ENCODE measurements at places on chromosomes 4 and X.

GRCh38 chr4:69617083-69617694, 22.3 kb downstream of the UGT2A2 start:
- peak; percentile 28 for DNase-seq

DNA sequence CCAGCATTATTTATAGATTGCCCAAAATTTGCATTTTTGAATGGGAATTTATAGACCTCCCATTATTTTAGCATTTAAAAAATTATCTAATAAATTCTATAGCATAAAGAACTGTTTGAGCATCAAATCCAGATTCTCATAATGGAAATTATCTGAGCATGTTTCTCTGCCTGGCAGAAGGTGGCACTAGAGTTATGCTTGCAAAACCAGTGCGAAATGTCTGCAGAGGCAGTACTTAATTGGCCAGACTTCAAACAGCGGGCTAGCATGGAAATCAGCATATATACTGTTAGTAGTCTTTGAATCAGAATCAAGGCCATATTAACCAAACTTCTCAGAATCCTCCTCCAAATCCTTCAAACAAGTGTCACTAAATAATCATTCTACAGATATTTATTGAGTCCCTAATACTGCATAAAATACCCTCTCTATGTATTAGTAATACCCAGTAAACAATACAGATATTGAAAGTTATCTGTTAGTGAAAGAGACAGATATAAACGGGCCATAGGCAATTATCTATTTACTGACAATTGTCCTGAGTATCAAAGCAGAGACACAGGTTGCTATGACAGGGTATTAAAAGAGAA, 78.7 kb upstream of the DCLK2 start:
- peak; percentile 86 for DNase-seq

GRCh38 chrX:153902385-153902784, 2.1 kb upstream of the AVPR2 start:
- no peak for DNase-seq

GRCh38 chr4:89492581-89493071, 185.0 kb upstream of the GPRIN3 start:
- DNase-seq: peak; percentile 54

DNA sequence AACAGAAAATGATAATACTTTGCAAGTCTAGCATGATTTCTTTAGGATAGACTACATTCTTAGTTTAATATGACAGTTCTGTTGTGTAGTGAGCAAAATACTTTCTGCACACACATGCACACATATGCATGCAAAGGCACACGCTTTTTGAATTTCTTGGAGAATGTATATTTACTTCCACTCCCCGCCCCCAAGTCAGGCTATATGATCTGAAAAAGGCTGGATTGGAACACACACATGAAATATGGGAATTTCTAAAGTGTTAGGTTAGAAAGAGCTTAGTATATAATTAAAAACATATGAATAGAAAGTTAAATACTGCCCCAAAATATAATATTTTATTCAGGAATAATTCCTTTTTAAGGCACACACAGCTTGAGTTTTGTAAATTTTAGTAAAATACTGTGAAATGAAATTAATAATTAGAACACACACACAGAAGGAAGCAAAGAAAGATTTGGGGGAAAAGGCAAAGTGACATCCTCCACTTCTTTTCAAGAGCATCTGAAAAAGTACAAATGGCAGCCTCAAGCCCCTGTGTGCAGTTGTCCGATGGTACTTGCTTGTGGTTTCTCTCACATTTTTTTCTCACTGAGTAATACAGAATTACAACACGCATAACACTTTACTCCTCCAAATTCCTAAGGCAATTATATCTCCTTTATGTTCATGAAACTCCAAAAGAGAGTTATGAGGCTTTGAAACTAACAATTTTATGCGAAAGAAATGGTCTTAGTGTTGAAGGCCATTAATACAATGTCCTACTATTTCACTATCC, 228.9 kb upstream of the ETNPPL start:
- DNase-seq: peak; percentile 91

DNA sequence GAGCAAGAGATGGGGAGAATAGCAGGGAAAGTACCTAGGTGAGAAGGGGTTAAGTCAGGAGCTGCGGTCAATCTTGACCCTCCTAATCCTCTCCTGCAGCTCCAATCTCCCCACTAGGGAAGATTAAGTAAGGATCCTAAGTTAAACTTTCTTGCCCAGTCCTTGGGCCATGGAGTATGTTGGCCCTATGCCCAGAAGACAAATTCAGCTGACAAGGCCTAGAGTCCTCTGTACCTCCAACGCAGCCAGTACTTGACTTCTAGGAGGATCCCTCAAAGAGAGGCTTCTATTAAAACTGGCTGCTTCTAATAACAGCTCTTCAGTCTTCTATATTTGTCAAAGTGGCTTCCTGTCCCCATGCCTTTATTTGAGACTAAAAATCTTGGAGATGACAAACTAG, 1.4 kb downstream of the CLDN2 start:
- no peak for DNase-seq

- no peak for DNase-seq
These were observed 32.5 kb upstream of the AP1AR start for GRCh38 chr4:112199041-112199440.

- peak; percentile 19 for DNase-seq
These were observed 14.5 kb upstream of the STS start for GRCh38 chrX:7133050-7133440.

- DNase-seq: peak; percentile 38
These were observed 565 bp downstream of the MOB1B start for GRCh38 chr4:70902577-70903290.

DNA sequence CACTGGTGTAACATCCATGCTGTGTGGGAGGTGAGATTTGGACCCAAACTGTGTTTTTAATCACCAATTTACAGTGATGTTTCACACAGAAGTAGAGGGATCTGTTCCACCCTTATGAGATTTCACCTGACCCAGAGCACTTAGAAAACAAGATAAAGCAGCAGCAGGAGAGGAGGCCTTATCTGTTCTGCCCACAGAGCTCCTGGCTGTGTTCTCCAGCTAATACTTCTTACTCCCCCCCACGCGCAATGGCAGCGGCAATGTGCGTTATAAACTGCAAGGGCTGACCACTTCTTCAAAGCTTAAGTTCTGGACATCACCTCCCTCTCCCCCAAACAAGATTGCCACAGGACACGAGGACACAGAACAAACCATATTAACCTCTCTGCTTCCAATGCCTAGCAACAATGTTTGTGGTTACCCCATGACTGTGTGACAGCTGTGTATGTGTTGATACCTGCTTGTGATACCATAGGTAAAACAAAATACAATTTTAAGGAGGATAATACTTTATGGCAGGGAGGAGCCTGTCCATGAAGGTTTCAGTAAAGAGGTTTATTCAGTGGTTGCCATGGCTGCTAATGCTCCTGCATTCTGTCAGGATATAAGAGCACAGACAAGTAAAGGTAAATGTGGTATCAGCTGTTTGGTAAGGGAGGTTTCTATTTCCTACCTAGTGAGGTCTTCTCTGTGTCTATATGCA, 210.0 kb downstream of the SOWAHB start:
- no peak for DNase-seq

- no peak for DNase-seq
These were observed 251.6 kb downstream of the USP46 start for GRCh38 chr4:52407545-52407944.

DNA sequence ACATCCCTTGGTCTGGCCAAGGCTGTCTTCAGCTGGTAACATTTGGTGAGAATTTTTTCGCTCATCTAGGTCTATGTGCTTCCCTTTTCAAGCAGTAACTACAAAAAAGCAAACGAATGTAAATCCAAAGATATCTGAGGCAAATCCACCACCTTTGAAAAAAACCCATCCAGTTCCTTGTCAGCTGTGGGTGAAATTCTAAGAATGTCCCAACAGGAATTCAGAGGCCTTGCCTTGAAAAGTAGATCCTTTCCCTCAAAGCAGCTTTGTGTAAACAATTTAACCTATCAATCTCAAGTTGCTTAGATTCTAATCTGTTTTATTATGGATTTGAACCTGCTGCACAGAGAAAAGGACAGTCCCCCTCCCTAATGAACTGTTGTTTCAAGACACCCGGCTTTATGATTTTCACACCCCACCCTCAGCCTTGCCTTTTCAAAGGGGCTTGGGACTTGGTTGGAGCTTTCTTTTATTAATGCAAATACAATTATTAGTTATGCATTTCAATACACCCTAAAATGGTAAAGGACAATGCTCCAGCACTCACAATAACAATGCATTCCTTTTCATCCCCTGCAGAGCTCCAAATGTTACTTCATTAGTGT, 166.6 kb downstream of the LDB2 start:
- DNase-seq: no peak

- no peak for DNase-seq
These were observed 158.0 kb upstream of the PRDX4 start for GRCh38 chrX:23509256-23509655.

DNA sequence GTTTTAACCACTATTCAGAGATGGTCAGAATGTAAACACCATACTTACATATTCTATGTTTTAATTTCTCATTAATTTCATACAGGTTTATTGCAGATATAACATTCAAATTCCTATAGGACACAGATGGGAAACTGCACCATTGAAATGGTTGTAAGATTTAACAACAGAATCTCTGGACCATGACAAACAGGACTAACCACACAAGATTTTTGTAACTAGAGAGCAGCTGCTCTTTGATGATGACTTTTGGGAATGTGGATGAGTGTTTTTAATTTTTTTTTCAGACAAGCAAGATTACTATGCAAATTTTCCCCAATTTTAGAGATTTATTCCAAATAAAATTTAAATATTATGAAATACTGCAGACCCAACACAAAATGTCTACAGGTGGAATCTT, 610.2 kb downstream of the PCDH18 start:
- DNase-seq: no peak

DNA sequence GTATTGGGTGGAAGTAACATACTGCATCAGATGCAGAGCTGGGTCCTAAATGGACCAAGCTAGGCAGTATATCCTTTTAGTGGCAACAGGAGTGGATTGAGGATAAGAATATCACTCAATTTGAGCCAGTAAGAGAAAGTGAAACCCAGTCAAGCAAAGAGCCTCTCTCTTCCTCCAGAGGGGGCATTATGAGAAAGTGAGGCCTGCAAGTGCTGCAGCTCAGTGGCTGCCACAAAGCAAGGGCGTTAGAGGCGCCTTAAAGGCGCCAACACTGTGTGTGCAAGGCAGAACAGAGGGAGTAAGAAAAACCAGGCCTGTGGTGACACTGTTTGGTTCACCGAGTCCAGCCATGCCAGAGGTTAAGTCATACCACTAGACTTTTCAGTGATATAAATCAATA, 17.5 kb downstream of the STX18 start:
- DNase-seq: no peak

DNA sequence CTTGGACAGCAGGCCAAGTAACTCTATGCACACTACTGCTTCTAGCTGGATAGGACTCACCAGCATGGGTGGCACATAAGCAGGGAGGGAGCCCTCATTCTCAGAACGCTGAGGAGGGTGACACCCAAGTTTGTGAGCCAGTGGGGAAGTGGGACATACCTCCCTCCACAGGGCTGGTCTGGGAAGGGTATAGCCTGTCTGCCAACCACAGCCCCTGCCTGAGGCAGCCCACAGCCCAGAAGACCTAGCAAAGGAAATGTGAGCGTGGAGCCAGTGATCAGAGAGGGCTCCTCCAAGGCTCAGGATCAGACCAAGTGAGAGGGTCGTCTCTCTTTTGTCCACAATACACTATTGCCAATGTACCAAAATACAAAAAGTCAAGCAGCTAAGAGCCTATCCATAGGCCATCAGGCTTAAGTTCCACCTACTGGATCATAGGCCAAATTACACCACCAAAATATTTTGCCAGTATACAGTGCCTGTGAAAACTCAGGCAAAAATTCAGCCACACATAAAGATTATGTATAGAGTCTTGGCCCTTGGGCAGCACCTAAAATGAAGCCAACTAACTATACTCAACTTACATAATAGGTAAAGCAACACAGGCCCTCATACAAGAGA, 1203.1 kb downstream of the PCDH18 start:
- no peak for DNase-seq

DNA sequence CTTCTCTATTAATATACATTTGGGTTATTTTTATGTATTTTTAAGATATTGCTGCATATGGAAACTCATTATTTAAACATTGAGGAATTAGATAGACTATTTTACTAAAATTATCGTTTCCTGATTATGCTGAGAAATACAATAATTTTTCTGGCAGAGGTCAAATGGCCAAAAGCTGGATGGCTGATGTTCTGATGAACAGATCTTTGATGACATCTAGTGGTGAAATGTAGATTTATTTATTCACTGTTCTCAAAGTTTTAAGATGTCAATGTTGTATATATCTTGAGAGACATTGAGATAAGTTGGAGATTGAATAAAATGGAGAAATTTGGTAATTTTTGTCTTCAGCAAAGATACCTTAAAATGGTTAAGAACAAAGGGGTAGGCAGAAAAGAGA, 96.2 kb downstream of the UGT8 start:
- DNase-seq: peak; percentile 34

GRCh38 chr4:182885022-182885737, 32.0 kb downstream of the DCTD start:
- no peak for DNase-seq

DNA sequence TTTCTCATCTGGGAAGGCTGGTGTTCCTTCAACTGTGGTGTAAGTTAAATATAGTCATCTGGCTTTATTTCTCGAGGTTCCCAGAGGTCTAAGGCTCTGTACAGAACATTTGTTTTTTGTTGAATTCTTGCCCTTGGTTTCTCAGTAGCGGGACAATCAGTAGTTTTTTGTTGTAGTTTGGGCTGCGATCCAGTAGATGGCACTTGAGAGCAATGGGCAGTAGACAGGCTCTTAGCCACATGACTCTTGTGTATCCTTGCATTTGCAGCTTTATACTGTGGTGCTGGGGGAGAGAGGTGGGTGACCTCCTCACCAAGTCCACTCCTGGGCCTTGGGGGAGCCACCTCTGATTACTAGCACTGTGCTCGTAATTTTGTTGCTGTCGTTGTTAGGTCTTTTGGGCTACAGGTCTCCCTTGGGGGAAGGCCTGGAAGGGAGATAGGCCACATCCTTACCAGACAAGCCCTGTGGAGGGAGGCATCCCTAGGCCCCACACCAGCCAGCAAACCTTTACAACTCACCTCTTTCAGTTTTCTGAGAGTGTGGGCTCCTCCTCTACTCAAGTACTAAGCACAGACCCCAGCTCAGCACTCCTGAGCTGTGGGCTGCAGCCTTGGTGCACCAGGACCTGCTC, 8.1 kb downstream of the ETDB start:
- peak; percentile 19 for DNase-seq

GRCh38 chr4:42104521-42104920, 47.9 kb downstream of the BEND4 start:
- peak; percentile 12 for DNase-seq

DNA sequence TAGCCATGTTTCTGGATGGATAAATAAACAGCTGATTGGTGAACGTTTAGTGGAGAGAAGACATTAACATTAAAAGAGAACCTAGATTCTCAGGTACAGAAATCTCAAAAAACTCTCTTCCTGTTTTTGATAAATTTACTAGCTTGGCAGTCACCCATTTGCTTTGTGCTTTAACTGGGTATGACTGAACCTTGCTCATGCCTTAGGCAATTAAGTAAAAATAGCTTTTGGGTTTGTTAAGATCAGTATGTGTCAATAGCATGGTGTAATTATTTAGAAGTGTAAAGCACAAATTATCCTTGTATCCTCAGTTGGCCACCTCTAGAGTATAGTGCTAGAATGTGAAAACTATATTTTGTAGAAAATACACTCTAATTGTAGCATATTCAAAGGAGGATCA, 200.0 kb downstream of the CFAP299 start:
- DNase-seq: no peak

- no peak for DNase-seq
These were observed 407 bp upstream of the ZC4H2 start for GRCh38 chrX:64976673-64977040.

GRCh38 chr4:163590103-163590502, 95.6 kb downstream of the TMA16 start:
- DNase-seq: no peak

GRCh38 chr4:170089668-170090351, at the start of gene AADAT:
Gene AADAT, minus strand, starts transcription at chr4:170089956. Its CDS starts 266 bp downstream, at chr4:170089690.
- peak; percentile 86 for DNase-seq

Measured in fibroblast of skin of scalp (primary cell).